H7 (cell line): ENCODE measurements at places on chromosomes 12 and 14. TPM values are rescaled to one million over a fixed set of nuclear protein-coding genes. Genes with fewer than 3 reads are reported as not detected.

DNA sequence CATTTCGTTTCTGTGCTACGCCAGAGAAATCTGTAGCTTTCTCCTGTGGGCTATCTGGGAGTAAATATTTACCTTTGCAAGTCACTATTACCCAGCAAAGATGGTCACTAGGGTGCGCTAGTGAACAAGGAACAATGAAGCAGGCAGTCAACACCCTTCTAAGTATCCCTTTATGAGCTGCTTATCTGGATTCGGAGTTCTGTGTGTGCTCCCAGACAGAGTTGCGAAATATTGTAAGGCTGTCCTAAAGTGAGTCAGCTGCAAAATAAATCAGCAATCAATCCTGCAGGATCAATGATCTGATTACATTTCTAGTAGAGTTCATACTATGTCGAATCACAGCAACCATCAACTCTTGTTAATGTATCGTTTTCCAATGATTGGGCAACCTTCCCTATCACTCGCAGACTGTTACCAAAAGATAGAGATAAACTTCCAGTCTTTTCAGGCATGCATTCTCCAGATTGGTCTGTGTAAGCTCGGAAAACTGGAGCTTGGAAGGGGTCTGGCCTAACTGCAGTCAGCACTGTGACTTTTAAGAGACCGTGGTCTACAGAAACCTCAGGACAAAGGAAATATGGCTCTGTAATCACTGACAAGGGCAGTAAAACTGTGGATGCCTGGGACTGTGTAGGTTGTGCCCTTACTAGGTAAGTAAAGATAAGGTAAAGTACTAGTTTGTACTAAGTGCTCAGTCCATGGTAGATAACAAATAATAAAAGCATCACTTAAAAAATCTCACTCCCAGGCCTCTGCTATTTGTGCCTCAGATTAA, 133.5 kb downstream of the KCNK10 start:
- peak; percentile 71 for DNase-seq

Gene IAPP
- total RNA-seq, result not detected in 2 replicates

GRCh38 chr14:68450391-68451120, 342.3 kb downstream of the ZFP36L1 start:
- DNase-seq, result no peak

GRCh38 chr12:17982556-17982955, 107.4 kb downstream of the RERGL start:
- DNase-seq, result no peak

GRCh38 chr14:44669496-44669895, 162.4 kb upstream of the FSCB start:
- no peak for DNase-seq

DNA sequence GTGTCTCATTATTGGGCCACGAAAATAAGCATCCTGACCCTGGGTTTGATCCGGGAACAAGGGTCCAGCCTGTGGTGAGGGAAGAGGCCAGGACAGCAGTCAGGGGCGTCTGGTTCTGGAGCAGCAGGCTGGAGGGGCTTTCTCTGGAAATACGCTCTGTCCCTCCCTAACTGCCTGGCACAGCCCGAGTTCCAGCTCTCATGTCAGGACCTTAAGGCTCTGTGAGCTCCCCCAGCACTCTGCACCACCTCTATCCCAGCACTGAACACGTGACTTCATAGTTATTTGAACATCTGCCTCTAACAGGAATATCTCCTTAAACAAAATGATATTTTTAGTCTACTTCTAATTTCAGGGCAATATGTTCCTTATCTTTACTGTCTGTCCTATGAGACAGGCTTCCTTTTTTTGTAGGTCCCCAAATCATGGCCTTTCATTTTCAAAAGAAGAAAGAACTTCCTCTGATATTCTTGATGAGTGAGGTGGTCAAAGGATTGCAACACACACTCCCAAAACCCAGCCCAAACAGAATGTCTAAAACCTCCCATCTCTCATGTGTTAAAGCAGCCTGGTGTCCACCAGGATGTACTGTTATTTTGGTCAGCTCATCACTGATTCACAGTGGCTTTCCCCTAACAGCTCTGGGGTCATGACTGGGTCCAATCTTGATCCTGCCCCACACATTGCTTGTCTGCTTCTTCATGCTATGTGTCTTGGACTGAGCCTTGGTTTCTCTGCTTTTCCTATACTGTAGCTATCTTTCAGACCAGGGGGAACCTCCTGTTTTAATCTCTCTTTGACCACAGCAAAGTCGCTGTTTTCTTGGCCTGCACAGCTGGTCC, 9.7 kb downstream of the AQP6 start:
- no peak for DNase-seq

Gene OR4E2
- not detected in 2 replicates for total RNA-seq

DNA sequence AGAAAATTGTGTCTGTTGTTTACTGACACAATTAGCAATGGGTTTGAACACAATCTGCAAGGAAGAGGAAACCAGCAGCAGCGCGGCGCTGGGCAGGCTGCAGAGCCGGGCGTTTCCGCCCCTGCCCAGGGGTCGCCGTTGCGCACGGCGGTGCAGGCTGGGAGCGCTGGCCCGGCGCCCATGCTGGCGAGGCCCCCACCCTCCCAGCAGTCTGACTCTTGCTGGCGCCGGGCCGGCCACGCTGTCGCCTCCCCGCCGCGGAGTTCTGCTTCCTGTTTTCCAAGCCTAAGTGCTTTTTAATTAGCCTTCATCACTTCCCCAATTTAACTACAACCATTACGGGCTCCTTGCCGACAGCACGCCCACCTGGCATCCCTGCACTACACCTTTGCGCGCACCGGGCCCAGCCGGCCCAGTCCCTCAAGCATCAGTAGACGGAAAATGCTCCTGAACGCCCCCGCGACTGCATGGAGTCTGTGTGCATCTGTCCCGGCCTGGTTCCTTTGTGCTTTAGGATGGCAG, 212.1 kb downstream of the GXYLT1 start:
- peak; percentile 82 for DNase-seq

DNA sequence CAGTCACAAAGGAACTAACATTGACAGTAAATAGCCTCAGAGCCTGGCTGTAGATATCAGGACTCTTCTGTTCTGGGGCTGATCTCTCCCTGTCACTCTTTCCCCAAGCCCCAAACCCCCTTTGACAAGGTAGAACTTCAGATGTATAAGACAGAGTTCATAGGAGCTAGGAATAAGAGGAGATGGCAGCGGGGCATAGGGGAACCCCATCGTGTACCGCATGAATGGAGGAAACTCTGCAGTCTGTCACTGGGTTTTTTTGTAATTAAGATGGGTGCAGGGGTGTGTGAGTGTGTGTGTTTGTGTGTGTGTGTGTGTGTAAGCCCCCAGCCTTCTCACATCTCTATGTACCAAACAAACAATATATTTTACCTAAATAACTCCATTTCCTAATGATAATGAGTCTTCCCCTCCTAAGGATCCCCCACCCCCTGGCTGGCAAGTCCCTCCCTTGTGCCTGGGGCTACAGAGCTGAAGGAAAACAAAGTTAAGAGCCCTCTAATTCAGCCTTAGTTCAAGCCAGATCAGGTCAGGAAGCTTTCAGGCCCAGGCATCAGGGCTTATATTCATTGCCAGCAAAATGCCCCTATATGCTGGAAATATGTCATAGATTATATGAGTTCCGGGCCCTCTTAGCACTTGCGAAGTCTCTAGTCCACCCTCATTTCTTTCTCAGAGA, 9.1 kb upstream of the HOXC4 start:
- no peak for DNase-seq

Gene EEF1AKMT3
- total RNA-seq, result 3.2 and 3.6 TPM in 2 replicates

DNA sequence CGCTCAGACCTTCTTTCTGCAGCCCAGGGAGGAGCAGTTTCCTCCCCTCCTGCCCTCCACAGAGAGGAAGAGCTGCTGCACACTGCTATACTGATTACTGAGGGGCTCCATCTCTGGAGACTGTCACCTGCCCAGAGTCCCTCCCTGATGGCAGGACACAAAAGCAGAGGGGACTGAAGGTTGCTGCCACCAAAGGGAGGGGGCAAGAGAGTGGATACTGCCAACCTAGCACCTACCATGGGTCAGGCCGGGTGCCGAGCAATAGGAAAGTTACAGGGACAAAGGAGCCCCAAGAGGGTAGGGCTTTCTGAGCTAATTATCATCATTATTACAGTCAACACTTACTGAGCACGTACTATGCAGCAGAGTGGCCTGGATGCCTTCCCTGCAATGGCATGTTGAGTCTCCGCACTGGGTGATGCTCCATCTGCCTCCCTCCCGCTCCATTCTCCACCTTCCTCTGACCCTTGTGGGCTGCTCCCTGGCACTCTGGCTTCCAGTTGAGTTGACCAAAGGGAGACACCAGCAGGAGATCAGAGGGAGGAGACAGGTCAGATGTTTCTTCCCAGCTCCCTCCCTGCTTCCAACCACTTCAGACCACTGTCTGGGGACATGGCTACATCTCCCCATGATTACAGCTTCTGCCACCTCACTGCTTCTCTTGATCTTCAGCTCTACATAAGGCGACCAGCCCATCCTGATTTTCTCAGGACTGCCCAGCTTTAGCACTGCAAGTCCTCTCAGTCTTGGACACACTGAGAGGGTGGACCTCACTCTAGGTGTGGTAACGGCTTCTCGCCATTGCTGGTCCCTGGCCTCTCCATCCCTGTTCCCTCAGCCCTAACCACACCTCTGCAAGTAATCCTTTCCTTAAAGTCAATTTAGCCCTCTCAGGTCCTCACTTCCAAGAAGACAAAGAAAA, 2.6 kb upstream of the KRT79 start:
- no peak for DNase-seq

Gene CEBPE
- 0.44 TPM in 1 of 2 replicates, not detected in the other for total RNA-seq
